ENCODE measurements at places on chromosomes 1 and 21. TPM values are rescaled to one million over a fixed set of nuclear protein-coding genes. Genes with fewer than 3 reads are reported as not detected.

Gene TTC4
- 36.6 TPM for total RNA-seq

Gene DMRTA2
- total RNA-seq: not detected

Gene NAXE
- total RNA-seq: 78.8 TPM

Gene MYCL
- 0.57 TPM for total RNA-seq

Gene BACE2
- total RNA-seq: 2.6 TPM

Gene CLIC6
- 1.3 TPM for total RNA-seq

Gene SPAG17
- not detected for total RNA-seq

Gene GBP6
- not detected for total RNA-seq

Gene IRF6
- total RNA-seq: not detected

Gene PRRX1
- not detected for total RNA-seq

Gene LCE2B
- total RNA-seq: not detected

Gene OR6N1
- not detected for total RNA-seq

Gene ERICH3
- not detected for total RNA-seq

Gene LCE3E
- not detected for total RNA-seq

Gene CR1L
- not detected for total RNA-seq

Gene CD1D
- not detected for total RNA-seq

Gene MX2
- 5.3 TPM for total RNA-seq

Gene DVL1
- 53.8 TPM for total RNA-seq

Gene LELP1
- not detected for total RNA-seq
